ENCODE measurements at places on chromosomes 1 and 21.

- no peak for DNase-seq
These were observed 30.7 kb upstream of the RCC2 start for GRCh38 chr1:17470021-17470799.

DNA sequence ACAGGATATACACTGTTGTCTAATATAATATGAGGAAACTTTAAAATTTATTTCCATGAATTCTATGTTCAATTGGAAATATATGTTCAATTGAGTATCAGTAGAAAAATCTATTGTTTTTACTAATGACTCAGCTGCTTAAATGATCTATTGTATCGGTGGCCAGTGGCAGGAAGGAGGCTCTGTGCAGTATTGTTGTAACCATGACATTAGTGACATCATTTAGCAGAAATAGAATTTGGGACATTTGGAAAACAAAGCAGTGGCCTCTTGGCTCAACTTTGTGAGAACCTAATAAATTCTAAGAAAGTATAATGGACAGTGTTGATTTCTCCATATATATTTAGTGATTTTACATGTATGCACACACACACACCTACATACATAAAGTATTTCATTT, 257.4 kb downstream of the PDE4B start:
- DNase-seq: no peak

- peak; percentile 24 for DNase-seq
These were observed 23.4 kb downstream of the COA7 start for GRCh38 chr1:52674497-52675384.

GRCh38 chr1:94246692-94247137, 9.3 kb upstream of the ARHGAP29 start:
- no peak for DNase-seq

- no peak for DNase-seq
These were observed 52.3 kb upstream of the DNAJC6 start for GRCh38 chr1:65256860-65257708.

- no peak for DNase-seq
These were observed 24.2 kb downstream of the PGM1 start for GRCh38 chr1:63617450-63617849.

DNA sequence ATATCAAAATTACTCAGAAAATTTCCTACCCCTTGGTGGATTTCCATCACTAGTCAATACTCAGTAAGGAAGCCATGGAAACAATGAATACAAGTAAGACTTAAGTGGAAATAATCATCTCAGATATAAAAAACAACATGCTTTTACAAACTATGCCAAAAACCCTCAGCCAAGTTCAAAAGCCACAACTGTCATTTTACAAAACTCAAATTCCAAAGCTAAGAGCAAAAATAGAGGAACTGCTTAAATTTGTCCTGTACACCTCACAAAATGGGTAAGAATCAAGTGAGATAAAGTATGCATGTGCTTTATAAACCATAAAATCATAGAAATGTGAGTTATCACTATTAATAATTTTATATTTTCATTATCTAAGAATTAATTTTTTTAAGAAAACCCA, 9.6 kb downstream of the TMCO1 start:
- DNase-seq: no peak

GRCh38 chr1:199319341-199319740, 680.5 kb downstream of the PTPRC start:
- no peak for DNase-seq

- no peak for DNase-seq
These were observed 31.2 kb upstream of the SYNC start for GRCh38 chr1:32733582-32734321.

GRCh38 chr1:209876078-209876800, 48.5 kb downstream of the UTP25 start:
- no peak for DNase-seq

GRCh38 chr1:31839662-31840343, 24.0 kb upstream of the SPOCD1 start:
- DNase-seq: no peak

DNA sequence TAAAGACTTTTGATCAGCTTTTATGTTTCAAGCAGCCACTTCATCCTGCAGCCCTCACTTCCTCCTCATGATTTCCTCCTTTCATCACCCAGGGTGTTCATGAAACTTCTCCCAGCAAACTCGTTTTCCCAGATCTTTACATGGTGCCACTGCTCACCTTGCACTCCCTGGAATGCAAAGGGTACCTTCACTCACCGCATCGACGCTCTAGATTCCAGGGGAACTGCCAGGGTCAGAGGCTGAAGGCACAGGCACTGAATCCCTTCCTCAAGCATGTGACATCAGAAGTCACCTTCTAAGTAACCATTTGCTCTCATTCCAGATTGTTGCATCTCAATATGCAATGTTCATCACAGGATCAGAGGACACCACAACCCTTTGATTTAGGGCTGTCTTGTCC, 82.8 kb downstream of the PRKAB2 start:
- no peak for DNase-seq

GRCh38 chr1:111770916-111771315, 15.2 kb downstream of the DDX20 start:
- DNase-seq: no peak

DNA sequence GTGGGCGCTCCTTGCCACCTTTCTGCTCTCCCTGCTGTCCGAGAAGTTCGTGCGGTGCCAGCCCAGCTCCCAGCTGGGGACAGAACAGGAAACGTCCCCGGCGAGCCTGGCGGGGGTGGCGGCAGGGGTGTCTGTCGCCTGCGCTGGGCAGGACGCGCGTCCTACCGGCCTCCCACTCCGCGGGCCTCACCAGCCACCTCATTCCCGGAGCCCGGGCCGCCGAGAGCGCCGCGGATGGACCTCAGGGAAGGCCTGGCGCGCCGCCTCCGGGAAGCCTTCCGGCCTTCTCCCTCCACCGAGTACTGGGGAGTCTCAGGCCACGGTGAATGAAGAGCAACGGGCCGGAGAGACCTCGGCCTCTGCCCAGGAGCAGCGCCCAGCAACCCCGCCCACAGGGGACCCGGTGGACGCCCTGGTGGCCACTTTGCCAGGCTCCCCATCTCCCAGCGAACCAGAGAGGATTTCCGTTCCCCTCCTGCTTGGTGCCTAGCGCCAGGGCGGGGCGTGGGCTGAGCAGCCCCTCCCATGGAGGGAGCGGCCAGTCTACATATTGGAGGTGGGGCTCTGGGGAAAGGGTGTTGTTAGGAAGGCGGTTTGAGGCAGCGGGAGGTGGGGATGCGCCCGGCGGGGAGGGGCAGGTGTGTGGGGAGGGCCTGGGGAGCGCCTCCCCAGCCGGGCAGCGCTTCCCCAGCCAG, 9.5 kb upstream of the TNFRSF14 start:
- peak; percentile 74 for DNase-seq

- DNase-seq: peak; percentile 78
These were observed at the start of gene RSPO1 for GRCh38 chr1:37634244-37634991. Gene RSPO1, minus strand, starts transcription at chr1:37634892. Its CDS starts 5,231 bp downstream, at chr1:37629661.

DNA sequence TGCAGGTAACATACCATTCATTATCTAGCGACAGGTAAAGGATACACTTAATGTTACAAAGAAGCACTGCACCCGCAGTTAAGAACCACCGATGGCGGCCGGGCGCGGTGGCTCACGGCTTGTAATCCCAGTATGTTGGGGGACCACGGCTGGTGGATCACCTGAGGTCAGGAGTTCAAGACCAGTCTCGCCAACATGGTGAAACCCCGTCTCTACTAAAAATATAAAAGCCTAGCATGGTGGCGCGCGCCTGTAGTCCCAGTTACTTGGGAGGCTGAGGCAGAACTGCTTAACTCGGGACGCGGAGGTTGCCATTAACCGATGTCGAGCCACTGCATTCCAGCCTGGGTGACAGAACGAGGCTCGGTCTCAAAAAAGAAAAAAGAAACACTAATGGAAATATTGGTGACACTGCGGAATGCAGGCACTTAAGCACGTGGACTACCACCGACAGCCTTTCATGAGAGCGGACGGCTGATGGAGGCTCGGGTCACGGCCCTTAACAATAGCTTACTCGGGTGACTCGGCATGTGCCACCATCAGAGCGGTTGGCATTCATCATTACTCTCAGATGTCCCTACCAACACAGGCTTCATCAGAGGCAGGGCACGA, 542 bp downstream of the GAS5 start:
- DNase-seq: peak; percentile 68

DNA sequence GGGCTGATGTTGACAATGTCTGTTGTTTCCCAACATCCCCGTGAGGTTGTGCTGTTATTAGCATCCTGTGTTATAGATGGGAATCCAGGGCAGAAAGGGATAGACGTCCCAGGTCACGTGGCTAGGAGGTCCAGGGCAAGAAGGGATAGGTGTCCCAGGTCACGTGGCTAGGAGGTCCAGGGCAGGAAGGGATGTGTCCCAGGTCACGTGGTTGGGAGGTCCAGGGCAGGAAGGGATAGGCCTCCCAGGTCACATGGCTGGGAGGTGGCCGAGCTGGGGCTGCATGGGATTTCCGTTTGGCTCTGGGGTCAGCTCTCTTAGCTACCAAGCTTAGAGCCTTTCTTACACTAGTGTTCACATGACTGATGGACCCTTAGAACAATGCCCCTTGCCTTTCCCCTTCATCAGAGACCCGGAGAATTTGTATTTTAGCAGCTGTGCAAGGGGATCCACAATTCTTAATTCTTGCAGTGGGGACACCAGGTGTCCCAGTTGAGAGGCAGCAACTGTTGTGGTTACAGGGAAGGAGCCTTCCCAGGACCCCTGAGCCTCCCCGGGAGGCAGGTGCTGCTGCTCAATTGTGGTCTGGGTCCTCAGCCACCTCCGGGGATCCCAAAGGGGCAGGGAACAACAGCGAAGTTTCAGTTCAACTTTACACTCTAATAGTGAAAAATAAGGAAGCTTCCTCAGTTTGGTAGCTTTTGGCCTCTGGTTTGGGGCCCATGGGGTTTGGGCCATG, 69.2 kb downstream of the UMODL1 start:
- DNase-seq: no peak

- DNase-seq: no peak
These were observed 66.3 kb upstream of the LRRC8D start for GRCh38 chr1:89754518-89754917.

DNA sequence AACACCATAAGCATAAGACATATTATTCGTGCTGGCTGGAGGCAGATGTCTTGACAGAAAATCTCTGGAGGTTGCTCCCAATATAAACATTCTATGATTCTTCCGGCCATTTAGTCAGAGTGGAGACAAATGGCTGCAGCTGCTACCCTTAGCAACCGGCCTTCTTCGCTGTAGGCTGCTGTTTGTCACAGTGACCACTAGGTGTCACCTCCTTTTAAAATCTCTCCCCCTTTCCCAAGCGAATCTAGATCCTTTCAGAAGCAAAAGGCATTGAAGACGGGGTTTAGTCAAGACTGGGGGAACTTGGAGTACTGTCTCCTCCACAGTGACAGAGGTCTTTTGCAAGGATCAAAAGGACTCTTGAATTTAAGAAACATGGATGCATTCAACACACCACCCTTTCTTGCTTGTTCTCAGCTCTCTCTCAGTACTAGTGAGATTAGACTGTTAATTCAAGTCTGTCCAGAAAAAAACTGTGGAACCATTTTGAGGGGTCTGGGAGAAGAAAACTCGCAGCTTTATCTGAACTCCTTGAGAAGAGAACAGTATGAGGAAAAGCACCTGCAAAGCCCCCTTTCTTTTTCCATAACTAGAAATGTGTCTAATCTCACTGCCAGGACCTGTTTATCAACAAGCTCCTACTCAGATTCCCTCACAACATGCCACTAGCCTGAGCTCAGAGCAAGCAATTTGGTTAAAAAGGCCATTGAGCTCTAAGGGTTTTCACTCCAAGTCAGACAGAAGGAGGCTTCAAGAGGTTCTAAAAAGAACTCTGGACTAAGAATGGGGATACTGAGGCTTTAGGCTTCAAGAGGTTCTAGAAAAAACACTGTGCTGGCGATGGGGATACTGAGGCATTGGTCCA, 408.3 kb upstream of the PLXNA2 start:
- peak; percentile 92 for DNase-seq

DNA sequence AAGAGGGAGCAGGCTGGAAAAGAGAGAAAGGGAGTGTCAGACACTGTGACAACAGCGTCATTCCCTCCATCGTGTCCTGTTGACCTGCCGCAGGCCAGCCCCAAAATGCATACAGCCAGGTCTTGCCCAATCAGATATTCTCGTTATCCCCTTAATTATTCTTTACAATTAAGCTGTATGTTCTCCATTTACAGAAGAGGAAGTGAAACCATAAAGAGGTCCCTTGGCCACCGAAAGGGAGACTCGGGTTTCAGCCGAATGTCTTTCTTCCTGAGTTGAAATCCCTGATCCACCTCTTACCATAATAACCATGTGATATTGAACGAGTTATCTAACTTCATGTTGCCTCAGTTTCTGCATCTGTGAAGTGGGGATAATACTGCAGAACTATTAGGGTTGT, 70.5 kb downstream of the IGSF21 start:
- no peak for DNase-seq

DNA sequence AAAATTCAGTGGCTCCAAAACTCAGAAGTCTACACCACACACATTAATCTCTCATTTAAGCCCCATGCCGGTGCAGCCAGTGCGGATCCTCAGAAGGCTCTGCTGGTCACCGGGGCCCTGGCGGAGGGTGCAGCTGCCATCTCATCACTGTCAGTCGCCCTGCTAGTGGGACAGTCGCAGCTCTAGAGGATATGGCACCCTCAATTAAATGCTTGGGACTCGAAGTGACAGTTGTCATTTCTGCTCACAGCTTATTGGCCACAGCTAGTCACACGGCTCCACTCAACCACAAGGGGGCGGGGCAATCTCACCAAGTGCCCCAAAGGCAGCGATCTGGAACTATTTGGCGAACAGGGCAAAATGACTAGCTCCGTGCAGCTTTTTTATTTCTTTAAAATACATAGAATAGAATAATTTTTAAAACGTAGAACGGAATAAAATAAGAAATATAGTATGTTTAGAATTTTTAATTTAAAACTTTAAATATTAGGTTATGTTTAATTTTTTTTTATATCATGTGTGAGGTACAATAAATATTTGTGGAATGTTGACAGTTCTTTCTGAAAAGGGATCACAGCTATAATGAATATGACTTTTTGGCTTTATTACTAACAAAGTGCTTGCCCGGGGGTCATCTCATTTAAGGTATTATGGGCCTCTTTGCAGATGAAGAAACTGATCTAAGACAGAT, 8.0 kb upstream of the MAN1C1 start:
- peak; percentile 84 for DNase-seq

- no peak for DNase-seq
These were observed 46.5 kb upstream of the GREM2 start for GRCh38 chr1:240658312-240658960.

- peak; percentile 14 for DNase-seq
These were observed at the start of gene CTSS for GRCh38 chr1:150765296-150765976. Gene CTSS, minus strand, starts transcription at chr1:150765778. Its CDS starts 1,015 bp downstream, at chr1:150764763.

GRCh38 chr21:46091118-46091517, 6.8 kb upstream of the COL6A2 start:
- no peak for DNase-seq

- DNase-seq: no peak
These were observed 116.1 kb downstream of the HLCS start for GRCh38 chr21:36850372-36850771.

- no peak for DNase-seq
These were observed 111.8 kb upstream of the NBPF11 start for GRCh38 chr1:148263906-148264255.

GRCh38 chr1:17416389-17416788, 23.1 kb downstream of the RCC2 start:
- no peak for DNase-seq

DNA sequence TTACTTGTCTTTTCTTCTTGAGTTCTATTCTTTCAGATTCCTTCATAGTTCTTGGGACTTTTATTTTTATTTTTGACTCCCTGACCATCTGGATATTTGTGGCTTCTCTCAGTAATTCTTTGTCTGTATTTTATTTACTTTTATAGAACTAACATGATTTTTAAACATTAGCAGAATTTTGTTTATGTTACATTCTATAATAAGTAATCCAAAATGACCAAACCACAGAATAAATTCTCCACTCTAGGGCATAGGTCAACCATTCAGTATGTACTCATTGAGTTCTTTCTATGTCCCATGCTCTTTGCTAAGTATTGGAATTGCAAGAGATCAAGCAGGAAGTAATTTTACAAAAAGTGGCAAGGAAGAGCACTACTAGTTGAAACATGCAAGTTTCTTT, 969.0 kb downstream of the TTLL7 start:
- no peak for DNase-seq
